Amygdala (tissue), 56 donors: ENCODE measurements at places on chromosomes 16 and 17.

DNA sequence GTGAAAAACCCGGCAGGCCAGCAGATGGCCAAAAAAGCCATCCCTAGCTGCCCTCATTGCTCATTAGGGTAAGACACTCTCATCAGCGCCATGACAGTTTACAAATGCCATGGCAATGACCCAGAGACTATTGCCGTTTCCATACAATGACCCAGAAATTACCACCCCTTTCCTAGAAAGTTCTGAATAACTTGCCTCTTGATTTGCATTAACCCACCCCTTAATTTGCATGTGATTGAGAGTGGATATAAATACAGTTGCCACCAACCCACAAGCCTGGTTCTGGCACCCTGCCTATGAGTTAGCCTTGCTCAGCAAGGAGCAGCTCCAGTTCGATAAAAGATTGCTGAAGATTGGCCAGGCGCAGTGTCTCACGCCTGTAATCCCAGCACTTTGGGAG lies 16.1 kb upstream of the C16orf54 start:
- DNase-seq = no peak

DNA sequence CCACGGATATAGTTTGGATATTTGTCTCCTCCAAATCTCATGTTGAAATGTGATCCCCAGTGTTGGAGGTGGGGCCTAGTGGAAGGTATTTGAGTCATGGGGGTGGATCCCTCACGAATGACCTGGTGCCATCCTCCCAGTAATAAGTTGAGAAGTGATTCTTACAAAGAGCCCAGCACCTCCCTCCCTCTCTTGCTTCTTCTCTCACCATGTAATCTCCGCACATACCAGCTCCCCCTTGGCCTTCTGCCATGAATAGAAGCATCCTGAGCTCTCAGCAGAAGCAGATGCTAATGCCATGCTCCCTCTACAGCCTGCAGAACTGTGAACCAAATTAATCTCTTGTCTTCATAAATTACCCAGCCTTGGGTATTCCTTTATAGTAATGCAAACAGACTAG lies 41.9 kb upstream of the RBBP6 start:
- DNase-seq = no peak

- DNase-seq = no peak
These were observed 22.5 kb downstream of the CCR7 start for GRCh38 chr17:40542558-40543411.

GRCh38 chr17:43740541-43740940 lies 18.1 kb downstream of the SOST start:
- no peak for DNase-seq

DNA sequence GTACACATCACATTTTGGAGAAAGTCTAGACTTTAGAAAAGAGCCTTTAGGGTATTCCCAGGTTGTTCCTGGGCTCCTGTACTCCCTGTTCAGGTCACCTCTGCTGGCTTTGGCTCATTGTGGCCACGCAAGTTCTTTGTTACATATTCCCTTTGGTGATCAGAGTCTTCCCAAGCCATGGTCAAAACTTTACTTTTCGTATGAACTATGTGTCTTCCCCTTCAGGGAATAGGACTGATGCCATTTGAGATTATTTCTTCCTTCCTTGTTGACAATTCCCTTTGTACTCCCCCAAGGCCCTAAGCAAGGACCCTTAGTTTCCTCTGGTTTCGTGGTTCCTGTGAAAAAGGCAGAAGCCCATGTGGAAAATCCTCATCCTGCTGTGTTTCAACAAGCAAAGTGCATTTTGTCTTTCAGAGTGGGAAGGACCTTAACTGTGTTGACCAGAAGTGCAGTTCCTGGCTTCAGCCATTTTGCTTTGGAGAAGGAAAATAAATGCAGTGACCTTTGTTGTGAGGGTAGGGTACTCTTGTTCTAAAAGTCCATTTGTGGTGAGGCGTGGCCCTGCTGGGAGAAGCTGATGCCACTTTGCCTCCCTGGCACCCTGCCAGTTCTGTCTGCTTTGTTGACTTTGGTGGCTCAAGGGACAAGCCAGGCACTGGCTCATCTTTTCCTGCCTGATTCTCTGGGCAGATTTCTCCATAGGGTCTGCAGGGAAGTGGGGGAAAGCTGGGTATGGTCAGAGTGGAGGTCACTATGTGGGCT lies 55.1 kb downstream of the ZNRF1 start:
- peak; percentile 12 for DNase-seq

DNA sequence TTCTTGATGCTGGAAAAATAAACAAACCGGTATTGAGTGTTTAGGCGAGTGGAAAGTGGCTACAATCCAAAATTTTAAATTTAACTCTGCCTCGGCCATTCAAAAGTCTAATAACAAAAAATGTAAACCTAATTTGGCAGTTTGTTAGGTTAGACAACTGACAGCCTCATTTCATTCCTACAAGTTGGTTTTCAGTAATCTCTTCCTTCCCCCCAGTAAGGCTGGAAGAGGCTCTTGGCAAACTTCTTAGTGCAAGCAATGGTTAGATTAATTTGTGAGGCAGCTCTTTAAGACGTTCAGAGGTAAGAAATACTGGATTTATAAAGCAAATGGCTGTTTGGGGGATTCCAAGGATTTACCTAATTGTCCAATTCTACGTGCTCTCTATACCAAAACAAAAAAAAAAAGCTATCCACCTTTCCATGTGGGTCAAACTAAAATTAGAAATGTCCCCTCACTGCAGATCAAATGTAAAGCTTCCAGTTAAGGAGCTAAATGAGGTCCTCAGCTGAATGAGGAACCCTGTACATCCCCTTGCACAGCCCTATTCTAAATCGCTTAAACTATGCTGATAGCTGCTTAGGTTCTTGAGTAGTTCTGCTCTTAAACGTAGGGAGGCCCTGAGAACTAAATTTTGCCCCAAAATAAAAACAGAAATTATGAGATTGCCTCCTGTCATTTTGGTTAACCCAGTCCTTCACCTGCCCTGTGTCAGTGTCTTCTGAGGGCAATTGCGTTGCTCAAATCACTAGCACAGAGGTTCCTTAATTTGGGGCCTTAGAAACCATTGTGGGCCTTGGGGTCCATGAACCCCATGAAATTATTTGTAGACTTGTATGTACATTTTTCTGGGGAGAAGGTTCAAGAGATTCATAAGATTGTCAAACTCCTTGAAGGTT lies 2.9 kb downstream of the HEXIM1 start:
- no peak for DNase-seq

DNA sequence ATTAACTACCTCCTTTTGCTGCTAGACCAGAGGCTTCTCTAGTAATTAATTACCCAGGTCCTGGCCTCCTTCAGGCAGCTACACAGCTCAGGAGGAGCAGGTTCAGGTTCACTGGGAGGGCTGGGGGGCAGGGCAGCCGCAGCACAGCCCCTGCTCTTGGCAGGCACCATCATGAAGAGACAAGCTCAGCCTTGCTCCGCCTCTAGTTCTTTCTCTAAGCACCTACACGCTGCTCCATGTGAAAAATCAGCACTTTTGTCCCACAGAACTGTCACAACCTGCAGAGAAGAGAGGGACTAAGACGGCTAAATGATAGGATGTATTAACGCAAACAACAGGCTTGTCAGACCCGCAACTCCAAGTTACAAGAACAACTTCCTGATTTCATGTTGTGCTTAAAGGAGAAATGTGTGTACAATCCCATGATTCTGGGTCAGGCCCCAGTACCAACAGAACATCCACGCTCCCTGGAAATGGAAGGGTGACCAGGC lies 53.4 kb downstream of the GRB2 start:
- DNase-seq = no peak
